ENCODE measurements at places on chromosomes 5 and 9.

GRCh38 chr5:169164481-169164925 is 136.4 kb downstream of the SLIT3 start:
- no peaks in the 10 kb centered on the region for H3K27me3 ChIP-seq
- H3K4me3 ChIP-seq: no peak overlapping the region
- no peak overlapping the region for H3K27ac ChIP-seq

DNA sequence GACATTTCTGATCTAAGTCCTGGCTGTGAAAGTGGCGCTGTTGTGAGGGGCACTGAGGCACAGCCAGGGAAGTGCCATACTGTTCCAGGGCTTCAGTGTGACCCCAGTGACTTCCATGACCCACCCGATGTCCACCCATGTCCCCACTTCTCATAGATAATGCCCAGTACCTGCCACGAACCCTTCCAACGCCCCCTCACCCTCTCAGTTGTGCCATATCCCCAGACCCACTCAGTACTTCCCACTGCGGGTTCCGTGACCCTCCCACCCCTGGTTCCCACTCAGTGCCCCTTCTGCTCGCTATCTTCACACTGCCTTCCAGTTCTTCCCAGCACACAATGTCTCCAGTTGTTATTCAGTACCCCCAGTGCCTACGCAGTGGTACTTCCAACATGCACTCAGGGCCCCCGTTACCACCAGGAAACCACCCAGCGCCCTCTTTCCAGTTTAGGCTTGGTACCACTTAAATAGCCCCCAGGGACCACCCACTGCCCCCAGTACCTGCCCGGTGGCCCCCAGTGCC is 30.7 kb upstream of the PSD2 start:
- H3K4me1 ChIP-seq: peaks cover 5% of the 10 kb centered on the region
- no peak for DNase-seq
- no peaks in the 10 kb centered on the region for H3K36me3 ChIP-seq
- no peaks in the 10 kb centered on the region for H3K27me3 ChIP-seq

- H3K27ac ChIP-seq: no peak overlapping the region
- H3K4me1 ChIP-seq: no peaks in the 10 kb centered on the region
- no peaks in the 10 kb centered on the region for H3K36me3 ChIP-seq
Measured at GRCh38 chr9:119736491-119737454, 367.5 kb upstream of the BRINP1 start.

GRCh38 chr9:21709464-21710058 is 92.9 kb upstream of the MTAP start:
- peak; percentile 63 for DNase-seq
- H3K36me3 ChIP-seq: no peaks in the 10 kb centered on the region
- no peak overlapping the region for H3K4me3 ChIP-seq
- no peak overlapping the region for H3K27ac ChIP-seq
- no peaks in the 10 kb centered on the region for H3K27me3 ChIP-seq
- no peaks in the 10 kb centered on the region for H3K4me1 ChIP-seq

GRCh38 chr5:69492923-69493395 is 369 bp downstream of the OCLN start:
- H3K4me3 ChIP-seq: peak overlapping the region; percentile 52
- peak overlapping the region; percentile 65 for H3K27ac ChIP-seq
- no peaks in the 10 kb centered on the region for H3K36me3 ChIP-seq
- H3K27me3 ChIP-seq: peaks cover 43% of the 10 kb centered on the region
- no peak for DNase-seq

DNA sequence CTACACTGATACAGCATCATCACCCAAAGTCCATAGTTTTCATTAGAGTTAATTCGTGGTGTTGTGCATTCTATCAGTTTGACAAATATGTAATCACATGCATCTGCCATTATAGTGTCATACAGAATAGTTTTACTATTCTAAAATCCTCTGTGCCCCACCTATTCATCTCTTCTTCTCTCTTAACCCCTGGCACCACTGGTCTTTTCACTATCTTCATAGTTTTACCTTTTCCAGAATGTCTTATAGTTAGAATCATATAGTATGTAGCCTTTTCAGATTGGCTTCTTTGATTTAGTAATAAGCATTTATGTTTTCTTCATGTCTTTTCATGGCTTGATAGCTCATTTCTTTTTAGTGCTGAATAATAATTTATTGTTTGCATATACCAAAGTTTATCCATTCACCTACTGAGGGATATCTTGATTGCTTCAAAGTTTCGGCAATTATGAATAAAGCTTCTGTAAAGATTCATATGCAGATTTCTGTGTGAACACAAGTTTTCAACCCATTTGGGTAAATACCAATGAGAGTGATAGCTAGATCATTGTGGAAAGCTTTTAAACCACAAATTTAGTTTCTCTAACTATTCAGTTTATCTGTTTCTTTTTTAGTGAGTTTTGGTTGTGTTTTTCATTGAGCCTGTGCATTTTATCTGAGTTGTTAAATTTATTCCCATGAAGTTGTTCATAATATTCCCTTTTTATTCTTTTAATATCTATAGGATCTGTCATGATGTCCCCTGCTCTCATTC is 84.9 kb downstream of the RALGPS1 start:
- H3K36me3 ChIP-seq: no peaks in the 10 kb centered on the region
- H3K27ac ChIP-seq: no peak overlapping the region
- H3K4me3 ChIP-seq: no peak overlapping the region
- no peak for DNase-seq

GRCh38 chr5:128216860-128217531 is 133.4 kb downstream of the SLC12A2 start:
- no peak overlapping the region for H3K27ac ChIP-seq
- no peak for DNase-seq
- no peaks in the 10 kb centered on the region for H3K4me1 ChIP-seq
- H3K36me3 ChIP-seq: no peaks in the 10 kb centered on the region
- H3K4me3 ChIP-seq: no peak overlapping the region
- no peaks in the 10 kb centered on the region for H3K27me3 ChIP-seq

- H3K4me3 ChIP-seq: no peak overlapping the region
- H3K36me3 ChIP-seq: no peaks in the 10 kb centered on the region
- no peaks in the 10 kb centered on the region for H3K4me1 ChIP-seq
- no peak overlapping the region for H3K27ac ChIP-seq
Measured at GRCh38 chr9:28774433-28775235, 1201.4 kb upstream of the C9orf72 start.

- H3K4me3 ChIP-seq: peak within 1 kb of the TSS; percentile 38
- H3K27me3 ChIP-seq: no peaks in the 10 kb centered on the region
- no peak for DNase-seq
- no peaks in the 10 kb centered on the region for H3K36me3 ChIP-seq
Measured at GRCh38 chr9:119368681-119369581, at the start of gene BRINP1. TSS of gene BRINP1 (minus strand) at chr9:119369435. CDS start at chr9:119313355, 56,080 bp downstream.

DNA sequence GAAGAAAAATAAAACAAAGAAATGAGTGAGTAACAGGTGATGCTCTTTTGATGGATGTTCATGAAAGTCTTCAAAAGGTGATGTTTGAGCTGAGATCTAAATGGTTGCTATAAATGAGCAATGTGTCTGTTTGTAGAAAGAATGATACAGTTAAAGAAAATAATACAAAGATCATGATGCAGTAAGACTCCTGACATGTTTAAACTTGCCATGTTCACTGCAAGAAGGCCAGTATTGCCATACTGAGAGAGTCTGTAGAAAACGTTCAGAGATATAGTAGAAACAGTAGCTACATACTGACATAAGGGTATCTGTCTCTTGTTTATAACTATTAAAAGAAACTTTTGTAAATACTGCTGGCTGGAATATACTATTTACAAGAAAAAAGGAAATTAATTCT is 1609.2 kb upstream of the ACO1 start:
- DNase-seq: no peak
- no peaks in the 10 kb centered on the region for H3K4me1 ChIP-seq
- no peak overlapping the region for H3K27ac ChIP-seq
- H3K27me3 ChIP-seq: no peaks in the 10 kb centered on the region
- H3K4me3 ChIP-seq: no peak overlapping the region

GRCh38 chr5:119393201-119393691 is 37.4 kb downstream of the TNFAIP8 start:
- peaks cover 6% of the 10 kb centered on the region for H3K4me1 ChIP-seq
- no peaks in the 10 kb centered on the region for H3K36me3 ChIP-seq
- no peak overlapping the region for H3K27ac ChIP-seq
- no peak for DNase-seq

- no peaks in the 10 kb centered on the region for H3K4me1 ChIP-seq
- no peak overlapping the region for H3K4me3 ChIP-seq
- no peaks in the 10 kb centered on the region for H3K36me3 ChIP-seq
Measured at GRCh38 chr5:115490596-115490995, 54.0 kb downstream of the FEM1C start.

GRCh38 chr5:63154476-63155309 is 576.1 kb downstream of the LRRC70 start:
- DNase-seq: no peak
- H3K27ac ChIP-seq: no peak overlapping the region
- H3K27me3 ChIP-seq: no peaks in the 10 kb centered on the region
- peaks cover 2% of the 10 kb centered on the region for H3K36me3 ChIP-seq

GRCh38 chr9:33310748-33311147 is 20.4 kb downstream of the NFX1 start:
- no peaks in the 10 kb centered on the region for H3K4me1 ChIP-seq
- no peaks in the 10 kb centered on the region for H3K27me3 ChIP-seq
- H3K36me3 ChIP-seq: peaks cover 17% of the 10 kb centered on the region
- H3K4me3 ChIP-seq: no peak overlapping the region
- DNase-seq: no peak

DNA sequence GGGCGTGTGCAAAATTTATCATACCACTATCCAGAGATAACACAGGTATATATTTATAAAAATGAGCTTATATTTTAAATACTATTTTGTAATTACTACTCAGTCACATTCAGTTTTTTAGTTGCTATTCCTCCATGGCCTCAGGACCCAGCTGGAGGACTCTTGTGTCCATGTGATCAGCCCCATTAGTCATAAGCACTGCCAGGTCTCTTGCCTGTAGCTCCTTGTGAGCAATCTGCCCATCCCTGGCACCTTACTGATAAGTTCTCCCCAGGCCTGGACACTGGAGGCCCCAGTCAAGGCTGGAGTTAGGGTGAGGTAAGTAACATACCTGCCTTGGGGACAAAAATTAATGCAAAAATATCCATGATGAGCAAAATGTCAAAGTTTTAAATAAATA is 29.5 kb upstream of the ADRB2 start:
- H3K4me3 ChIP-seq: no peak overlapping the region
- no peak for DNase-seq
- H3K27ac ChIP-seq: no peak overlapping the region
- H3K27me3 ChIP-seq: no peaks in the 10 kb centered on the region

GRCh38 chr9:17217272-17217671 is 82.4 kb downstream of the CNTLN start:
- H3K4me1 ChIP-seq: no peaks in the 10 kb centered on the region
- no peaks in the 10 kb centered on the region for H3K36me3 ChIP-seq
- H3K4me3 ChIP-seq: no peak overlapping the region
- no peaks in the 10 kb centered on the region for H3K27me3 ChIP-seq

DNA sequence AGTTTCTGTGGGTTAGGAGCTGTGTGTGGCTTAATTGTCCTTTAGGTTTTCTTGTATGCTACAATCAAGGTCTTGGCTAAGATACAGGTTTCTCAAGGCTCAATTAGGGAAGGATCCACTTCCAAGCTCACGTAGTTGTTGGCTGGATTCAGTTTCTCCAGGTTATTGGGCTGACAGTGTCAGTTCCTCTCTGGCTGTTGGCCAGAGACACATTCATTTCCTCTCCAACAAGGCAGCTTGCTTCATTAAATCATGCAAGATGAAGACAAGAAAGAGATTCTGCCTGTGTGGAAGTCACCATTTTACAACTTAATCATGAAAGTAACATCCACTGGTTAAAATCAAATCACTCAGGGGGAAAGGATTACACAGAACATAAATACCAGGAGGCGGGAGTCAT is 275.7 kb upstream of the KIF2A start:
- H3K4me1 ChIP-seq: no peaks in the 10 kb centered on the region
- H3K27ac ChIP-seq: no peak overlapping the region
- DNase-seq: no peak
- no peaks in the 10 kb centered on the region for H3K27me3 ChIP-seq
- no peaks in the 10 kb centered on the region for H3K36me3 ChIP-seq

DNA sequence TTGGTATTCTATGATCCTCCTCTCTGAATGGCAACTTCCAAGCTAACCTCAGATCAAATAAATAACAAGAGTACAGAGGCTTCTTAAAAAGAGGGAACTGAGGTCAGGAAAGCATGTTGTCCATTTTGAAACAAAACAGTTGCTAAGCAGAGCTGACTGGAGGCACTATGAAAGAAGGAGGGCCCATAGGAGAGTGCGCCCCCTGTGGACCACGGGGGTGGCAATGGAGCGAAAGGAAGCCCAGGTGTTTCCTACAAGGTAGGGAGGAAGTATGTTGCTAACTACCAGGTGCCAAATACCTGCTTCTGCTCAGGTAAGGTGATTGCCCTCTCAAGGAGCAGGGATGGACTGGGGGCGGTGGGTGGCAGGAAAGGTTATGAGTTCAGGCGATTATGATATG is 101.8 kb upstream of the MAST4 start:
- H3K27ac ChIP-seq: no peak overlapping the region
- no peaks in the 10 kb centered on the region for H3K36me3 ChIP-seq
- no peaks in the 10 kb centered on the region for H3K4me1 ChIP-seq
- no peaks in the 10 kb centered on the region for H3K27me3 ChIP-seq

- no peak overlapping the region for H3K4me3 ChIP-seq
- no peak overlapping the region for H3K27ac ChIP-seq
- DNase-seq: no peak
- H3K4me1 ChIP-seq: no peaks in the 10 kb centered on the region
Measured at GRCh38 chr9:135455401-135456030, 24.1 kb upstream of the PPP1R26 start.

DNA sequence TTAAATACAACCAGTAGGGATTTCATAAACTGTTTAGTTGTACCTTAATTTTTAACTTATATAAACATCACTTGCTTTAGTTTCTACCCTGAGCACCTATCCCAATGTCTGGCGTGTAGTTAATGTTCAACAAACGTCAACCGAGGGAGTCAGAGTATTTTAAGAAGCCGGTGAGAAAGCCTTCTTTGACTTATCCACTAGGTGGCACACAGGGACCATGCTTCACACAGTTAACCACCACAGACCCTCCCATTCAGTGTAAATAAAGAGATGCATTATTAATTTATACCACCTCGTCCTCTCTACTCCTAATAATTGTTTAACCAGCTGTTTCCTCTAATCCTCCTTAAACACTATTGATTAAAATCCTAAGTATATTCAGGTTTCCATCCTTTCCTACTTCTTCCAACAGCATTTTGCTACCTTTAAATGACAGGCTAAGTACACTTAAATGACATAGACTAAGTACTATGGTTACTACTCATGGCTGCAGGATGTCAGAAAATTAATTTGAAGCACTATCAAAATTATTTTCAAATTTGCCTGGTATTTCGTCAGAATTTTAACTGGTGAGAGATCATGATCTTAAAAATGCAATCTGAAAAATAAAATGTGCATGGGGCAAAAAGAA is 2.3 kb downstream of the HAPLN1 start:
- H3K4me1 ChIP-seq: no peaks in the 10 kb centered on the region
- no peak overlapping the region for H3K27ac ChIP-seq
- H3K27me3 ChIP-seq: peaks cover 13% of the 10 kb centered on the region
- DNase-seq: no peak
- no peak overlapping the region for H3K4me3 ChIP-seq

All from tibial nerve (tissue), 4 donors.